Stimulated activated CD8-positive, alpha-beta memory T cell treated with anti-CD3 and anti-CD28 coated beads, Interleukin-4, amount 100 ng/mL, for 1 hour (primary cell): ENCODE measurements at places on chromosomes 12 and 14.

GRCh38 chr12:587132-588023, 75.9 kb downstream of the NINJ2 start:
- no peak for DNase-seq

- DNase-seq = no peak
Measured at GRCh38 chr14:74985028-74985310, 17.8 kb upstream of the EIF2B2 start.

- no peak for DNase-seq
Measured at GRCh38 chr12:11810206-11810545, 160.7 kb downstream of the ETV6 start.

GRCh38 chr14:69811227-69811867, 14.3 kb upstream of the SLC10A1 start:
- no peak for DNase-seq

DNA sequence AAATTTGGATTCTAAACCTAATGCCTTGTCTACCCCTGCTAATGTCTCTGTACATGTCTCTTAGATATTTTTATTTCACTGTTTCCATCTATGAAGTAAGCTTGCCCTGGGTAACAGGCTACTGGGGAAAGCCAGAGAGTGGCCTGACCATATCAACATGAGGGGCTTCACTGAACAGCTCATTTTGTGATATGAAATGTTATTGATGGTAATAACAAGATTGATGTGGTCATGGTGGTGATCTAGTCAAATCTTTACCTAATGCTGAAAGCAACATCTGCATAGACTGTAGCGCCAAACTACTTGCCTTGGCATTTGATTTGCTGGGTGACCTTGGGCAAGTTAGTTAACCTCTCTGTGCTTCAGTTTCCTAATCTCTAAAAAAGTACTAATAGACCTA, 9.9 kb upstream of the DYRK2 start:
- DNase-seq = no peak

DNA sequence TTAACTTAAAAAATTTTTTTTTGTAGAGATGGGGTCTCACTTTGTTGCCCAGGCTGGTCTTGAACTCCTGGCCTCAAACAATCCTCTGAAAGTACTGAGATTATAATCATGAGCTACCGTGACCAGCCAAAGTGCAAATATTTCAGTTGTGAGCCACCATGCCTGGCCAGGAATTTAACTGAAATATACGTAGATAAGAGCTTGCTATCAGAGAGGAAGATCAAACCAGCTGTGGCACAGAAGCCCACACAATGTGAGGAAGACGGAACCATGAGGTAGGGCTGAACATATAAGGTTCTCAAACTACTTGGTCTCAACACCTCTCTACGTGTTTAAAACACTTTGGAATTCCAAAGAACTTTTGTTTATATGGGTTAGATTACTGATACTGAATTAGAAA, 29.1 kb downstream of the ATG14 start:
- DNase-seq = no peak

GRCh38 chr14:75539561-75540478, 17.6 kb downstream of the BATF start:
- no peak for DNase-seq

DNA sequence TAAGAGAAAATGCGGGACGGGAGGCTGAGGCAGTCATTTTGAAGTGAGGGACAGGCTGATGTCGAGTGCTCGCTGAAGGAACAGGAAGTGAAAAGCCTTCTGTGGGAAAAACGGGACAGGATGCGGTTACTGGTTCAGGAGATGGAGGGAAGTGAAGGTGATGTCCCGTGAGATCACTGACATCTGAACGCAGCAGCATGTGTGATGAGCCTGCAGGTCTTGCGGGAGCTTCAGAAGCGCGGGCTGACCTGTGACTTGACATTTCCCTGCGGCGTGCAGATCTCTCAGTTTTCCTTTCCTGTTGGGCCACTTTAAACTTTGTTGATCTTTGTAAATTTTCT, 77.8 kb downstream of the DDX51 start:
- no peak for DNase-seq

DNA sequence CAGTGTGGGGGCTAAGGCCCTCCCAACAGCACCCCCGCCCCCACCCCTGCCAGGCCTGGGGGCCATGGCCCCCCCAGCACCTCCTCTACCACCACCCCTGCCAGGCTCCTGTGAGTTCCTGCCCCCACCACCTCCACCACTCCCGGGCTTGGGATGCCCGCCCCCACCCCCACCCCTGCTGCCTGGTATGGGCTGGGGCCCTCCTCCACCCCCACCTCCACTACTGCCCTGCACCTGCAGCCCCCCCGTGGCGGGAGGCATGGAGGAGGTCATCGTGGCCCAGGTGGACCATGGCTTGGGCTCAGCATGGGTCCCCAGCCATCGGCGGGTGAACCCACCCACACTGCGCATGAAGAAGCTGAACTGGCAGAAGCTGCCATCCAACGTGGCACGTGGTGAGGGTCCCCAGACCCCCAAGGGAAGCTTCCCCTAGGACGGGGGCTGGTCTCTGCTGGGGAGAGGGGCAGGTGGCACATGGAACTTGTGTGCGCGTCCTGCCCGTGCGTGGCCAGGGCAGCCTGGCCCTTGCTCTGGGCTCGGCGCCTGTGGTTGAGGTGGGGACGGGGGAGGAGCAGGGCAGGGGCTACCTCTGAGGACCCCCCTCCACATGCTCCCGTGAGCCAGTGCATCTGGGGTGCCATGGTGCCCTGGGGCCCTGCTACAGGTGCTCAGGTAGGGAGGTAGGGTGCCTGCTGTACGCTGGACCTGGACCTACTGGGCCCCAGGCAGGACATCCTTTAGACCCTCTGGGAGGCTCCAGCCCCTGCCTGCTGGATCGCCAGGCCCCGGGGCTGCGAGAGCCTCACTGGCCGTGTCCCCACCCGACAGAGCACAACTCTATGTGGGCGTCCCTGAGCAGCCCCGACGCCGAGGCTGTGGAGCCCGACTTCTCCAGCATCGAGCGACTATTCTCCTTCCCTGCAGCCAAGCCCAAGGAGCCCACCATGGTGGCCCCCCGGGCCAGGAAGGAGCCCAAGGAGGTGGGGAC, 16.1 kb upstream of the ADSS1 start:
- no peak for DNase-seq
